NCI-H345 (cell line): ENCODE measurements at places on chromosomes 11 and 22.

DNA sequence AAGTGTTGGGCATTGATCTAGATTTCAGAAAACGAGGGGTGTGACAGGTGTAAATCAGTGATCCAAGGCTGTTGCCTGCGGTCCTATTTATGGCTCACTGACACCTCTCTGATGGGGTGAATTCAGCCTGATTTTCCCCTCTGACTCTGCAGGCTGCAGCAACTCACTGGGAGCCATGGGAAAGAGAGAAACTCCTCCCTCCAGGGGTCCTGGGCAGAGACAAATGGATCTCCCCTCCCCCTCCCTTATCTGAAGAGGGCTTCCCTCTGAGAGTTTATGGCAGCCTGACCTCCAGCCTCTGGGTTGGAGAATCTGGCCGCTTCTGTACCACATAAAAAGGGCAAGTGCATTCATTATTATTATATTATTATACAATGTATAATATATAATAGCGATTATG, 1.8 kb upstream of the PKNOX2 start:
- DNase-seq, result no peak

- no peak for DNase-seq
Observed at GRCh38 chr11:69213964-69214363, 58.2 kb downstream of the SMIM38 start.

DNA sequence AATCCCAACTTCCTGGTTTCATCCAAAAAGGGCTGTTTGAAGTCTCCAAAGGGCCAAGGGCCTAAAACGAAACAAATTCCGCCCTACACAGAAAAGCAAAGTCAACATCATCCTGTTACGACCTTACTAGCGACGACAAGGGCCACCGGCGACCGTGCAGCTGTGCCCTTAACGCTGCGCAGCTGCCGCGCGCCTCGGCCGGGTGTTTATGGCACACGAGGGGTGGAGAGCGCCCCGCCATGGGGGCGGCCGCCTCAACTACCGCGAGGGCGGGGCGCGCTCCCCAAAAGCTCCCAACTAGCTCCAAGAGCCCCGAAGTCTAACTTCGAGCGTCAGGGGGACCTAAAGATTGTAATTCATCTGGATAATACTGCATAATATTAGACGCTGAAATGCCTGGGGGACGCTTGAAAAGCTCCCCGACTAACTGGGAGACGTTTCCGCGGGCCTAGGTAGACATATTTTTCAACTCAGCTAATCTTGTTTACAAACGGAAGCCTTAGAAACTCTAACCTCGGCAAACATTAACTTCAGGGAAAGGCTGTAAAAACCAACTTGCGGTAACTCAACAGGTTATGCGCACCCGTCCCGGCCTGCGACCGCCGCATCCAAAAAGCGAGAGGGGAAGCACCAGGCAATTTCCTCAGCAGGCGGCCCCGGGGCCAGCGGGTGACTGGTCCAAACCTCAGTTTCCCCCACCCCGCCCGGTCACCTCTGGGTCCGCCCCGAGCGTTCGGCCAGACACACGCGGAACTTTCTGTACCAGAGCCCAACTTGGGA, 694 bp downstream of the TMEM123 start:
- DNase-seq, result peak; percentile 61

DNA sequence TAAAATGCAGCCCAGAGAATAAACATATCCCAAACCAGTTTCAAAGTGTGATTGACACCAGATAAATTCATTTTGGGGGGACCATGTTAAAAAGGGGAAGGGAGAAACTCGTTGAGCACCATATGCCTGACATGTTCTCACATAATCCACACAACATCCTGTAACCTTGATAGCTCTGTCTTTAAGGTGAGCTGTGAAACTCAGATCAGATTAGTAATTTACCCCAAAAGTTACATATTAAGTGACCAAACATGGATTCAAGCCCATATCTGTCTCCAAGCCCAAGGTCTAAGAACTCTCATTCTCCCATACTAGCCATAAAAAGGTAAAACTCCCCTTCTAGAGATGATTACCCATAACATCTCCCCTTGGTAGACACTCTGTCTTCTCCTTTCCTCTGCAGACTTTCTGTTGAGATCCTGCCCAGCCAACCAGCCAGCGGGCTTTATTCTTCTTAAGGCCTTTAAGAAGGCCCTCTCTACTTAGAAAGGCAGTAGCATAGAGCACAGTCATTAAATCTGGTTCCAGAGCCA, 150.7 kb downstream of the CCDC34 start:
- DNase-seq, result no peak

DNA sequence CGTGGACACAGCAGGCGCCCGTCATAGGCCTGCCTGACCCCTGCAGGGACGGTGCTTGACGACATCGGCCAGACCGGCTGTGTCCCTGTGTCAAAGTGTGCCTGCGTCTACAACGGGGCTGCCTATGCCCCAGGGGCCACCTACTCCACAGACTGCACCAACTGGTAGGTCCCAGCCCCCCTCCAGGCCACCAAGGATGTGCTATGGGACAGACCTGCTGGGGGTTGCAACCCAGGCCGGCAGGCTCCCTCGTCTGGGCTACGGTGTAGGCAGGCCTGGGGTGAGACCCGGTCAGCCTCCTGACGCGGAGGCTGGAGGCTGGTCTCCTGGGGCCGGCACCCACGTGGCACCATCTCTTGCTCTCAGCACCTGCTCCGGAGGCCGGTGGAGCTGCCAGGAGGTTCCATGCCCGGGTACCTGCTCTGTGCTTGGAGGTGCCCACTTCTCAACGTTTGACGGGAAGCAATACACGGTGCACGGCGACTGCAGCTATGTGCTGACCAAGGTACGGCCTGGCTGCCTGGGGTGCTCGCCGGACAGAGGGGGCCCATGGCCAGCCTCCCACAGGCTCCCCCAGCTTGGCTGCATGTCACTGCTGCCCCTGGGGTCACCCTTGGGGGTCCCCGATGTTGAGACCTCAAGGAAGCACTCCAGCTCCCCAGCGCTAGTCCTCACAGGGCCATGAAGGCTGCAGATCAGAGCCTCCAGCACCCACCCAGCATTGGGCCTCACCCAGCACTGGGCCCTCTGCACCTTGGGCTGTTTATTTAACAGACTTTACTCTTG, 7.7 kb downstream of the MUC5AC start:
- no peak for DNase-seq

- DNase-seq, result no peak
Observed at GRCh38 chr11:90407350-90407749, 184.5 kb upstream of the CHORDC1 start.

DNA sequence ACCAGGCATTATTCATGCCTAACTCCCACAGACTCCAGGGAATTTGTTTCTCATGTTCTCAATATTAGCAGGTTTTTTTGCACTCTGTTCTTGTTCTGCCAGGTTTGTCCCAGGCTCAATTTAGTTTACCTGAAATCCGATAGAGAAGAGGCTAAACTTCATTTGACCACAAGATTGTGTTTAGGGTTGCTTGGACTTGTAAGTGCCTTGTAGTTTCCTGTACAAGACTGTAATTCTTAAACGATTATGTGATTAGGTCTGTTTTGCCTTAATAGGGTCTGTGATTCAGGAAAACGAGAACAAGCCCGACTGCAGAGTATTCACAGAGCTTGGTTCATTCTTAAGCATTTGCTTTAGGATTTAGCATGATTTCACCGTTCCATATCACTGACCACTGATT, 1.8 kb downstream of the PRSS23 start:
- DNase-seq, result no peak

GRCh38 chr11:131192628-131193027, 177.8 kb upstream of the NTM start:
- no peak for DNase-seq
